ENCODE measurements at places on chromosomes 13 and 19. TPM values are rescaled to one million over a fixed set of nuclear protein-coding genes. Genes with fewer than 3 reads are reported as not detected.
A peak's percentile ranks its signal among the peaks of the same experiment; 100 is the strongest.

Gene AP1M2
- total RNA-seq, result not detected

Gene ZNF428
- total RNA-seq, result 64.0 TPM

DNA sequence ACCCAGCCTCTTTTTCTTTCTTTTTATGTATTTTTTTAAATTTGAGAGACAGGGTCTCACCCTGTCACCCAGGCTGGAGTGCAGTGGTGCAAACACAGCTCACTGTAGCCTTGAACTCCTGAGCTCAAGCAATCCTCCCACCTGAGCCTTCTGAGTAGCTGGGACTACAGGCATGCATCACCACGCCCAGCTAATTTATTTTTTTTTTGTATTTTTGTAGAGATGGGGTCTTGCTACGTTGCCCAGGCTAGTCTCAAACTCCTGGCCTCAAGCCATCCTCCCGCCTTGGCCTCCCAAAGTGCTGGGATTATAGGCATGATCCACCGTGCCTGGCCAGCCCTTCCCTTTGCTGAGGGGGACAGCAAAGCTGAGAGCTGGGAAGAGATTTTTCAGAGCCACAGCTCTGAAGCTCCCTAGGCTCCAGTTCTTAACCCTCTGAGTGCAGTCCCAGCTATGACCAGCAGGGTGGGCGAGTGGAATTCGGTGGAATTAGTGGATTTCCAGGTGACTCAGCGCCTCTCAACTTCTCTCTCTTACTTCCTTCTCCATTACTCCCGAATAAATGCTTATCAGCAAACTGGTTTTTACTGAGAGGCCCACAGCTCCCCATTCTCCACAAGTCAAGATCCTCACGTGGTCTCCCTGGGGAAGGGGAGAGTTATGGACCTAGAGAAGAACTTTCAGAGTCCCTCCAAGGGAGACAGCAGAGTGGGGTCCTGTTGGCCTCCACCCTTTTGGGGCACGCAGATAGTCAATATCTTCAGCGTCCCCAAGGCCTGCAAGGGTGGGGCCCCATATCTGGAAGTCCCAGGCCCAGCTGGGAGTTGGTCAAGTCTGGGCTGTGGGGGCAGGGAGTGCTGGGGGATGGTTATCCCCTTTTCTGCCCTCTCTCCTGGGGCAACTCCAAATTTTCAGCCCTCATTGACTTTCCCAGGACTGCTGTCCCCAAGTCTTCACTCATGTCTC is 1.2 kb downstream of the BLVRB start:
- DNase-seq, result peak; percentile 94

DNA sequence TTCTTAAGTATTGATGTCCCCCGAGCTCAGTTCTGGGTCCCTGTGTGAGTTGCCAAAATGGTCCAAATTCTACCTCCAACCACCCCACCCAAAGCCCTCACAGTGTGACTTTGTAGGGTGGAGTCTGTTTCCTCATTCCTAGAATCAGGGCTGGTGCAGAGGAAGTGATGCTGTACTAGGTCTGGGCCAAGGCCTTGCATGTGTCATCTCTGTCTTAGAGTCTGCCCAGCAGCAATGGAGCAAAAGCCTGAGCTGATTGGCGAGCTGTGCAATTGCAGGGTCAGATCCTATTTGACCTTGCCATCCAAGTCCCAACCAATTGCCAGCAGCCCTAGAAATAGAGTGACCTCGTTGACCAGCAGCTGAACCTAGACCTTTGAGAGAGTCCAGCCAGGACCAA is 97.0 kb upstream of the ANKRD10 start:
- no peak for DNase-seq

- peak; percentile 81 for DNase-seq
These were observed 1.5 kb downstream of the CERS1 start for GRCh38 chr19:18894254-18895037.

- no peak for DNase-seq
These were observed 6.8 kb upstream of the DPRX start for GRCh38 chr19:53624771-53625545.

- DNase-seq, result no peak
These were observed 1.7 kb downstream of the NR2F6 start for GRCh38 chr19:17243830-17244617.

DNA sequence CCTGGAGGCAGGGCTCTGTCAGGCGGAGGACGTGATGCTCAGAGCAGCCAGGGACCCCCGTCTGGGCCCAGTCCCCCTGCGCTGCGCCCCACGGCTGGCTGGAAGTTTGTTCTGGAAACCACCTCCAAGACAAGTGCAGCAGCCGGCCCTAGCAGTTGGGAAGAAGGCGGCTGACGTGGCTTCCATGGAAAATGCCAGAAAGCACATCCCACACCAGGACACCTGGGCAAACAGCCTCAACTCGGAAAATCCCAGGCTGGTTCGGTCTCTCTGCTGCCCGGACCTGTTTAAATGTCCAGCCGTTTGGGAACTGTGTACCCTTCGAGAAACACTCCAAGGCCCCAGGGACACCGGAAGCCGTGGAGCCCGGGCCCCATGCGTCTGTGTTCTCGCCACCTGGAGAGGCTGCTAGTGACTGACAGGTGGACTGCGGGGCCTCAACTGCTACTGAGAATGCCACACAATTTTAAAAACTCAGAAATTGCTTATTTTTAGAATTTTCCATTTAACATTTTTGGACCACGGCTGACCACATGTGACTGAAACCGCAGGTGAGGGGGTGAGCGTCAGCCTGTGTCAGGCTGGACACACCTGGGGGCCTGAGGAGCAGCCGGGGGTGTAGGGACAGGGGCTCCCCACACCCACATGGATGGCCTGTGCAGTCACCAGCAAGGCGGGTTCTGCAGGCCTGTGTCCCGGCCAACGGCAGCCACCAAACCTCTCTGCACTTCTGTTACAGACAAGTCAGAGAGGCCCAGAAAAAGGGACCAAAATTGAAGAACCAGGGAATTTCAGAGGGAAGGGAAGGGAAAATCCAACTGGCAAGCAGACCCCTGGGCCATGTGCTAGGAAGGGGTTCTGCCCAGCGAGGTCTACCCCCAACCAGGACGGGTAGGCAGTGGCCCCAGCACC is 31.7 kb downstream of the RASA3 start:
- DNase-seq, result no peak

All from osteocyte (in vitro differentiated cells).